Fibroblast of skin of right biceps (primary cell): ENCODE measurements at places on chromosomes 4 and X.

DNA sequence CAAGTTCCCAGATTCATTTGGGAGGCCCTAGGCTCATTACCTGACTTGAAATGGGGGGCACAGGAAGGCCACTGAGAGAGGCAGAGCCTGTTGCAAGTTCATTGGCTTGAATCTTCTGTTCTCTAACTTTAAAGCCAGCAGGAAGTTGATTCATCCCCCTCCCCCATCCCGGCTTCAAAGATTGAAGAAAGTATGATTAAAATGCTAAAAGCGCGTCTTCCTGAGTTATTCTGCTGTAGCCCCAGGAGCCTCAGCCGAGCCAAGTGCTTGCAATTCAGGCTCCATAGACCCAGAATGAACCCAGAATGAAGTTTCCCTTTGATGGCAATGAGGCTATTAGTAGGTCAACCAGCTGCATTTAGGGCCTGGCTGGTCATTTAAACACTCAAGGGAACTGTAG lies 14.7 kb downstream of the CHST7 start:
- DNase-seq, result peak; percentile 86

DNA sequence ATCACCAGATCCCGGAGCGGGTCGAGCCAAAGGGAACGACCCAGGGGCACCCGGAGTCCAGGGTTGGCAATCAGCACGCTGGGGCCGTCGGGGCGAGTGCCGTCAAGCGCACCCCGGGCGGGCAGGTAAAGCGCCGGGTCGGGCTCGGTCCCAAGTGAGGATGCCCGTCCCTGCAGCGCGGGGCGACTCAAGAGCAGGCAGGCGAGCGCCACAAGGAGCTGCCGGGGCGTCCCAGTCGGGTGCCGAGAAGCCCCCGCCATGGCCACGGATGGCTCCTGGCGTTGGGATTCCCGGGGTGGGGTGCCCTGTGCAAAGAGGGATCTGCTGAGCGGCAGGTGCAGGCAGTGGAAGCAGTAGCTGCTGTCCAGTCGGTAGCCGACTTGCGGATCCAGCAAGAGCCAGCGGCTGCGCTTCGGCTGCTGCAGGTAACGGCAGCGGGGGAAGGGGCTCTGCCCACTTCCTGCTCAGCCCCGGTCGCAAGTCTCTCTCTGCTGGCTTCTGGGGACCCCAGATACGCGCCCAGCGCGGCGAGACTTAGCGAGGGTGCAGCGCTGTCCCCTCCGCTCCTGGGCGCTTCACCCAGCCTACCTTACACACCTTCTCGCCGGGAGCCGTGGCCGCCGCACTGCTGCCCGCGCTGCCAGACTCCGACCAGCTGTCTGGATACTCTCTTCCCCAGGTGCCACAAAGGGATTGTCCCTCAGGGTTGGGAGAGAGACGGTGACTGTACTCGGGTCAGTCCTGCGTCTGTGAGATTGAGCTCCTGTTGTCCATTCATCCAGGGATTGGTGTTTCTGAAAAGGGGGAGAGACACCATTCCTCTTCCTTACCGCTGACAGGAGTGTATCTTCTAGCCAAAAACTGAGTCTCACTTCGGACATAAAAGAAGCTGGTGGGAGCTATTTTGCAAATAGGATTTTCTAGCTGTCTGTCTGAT lies at the start of gene FREM3:
Gene FREM3 (minus strand): TSS at position 260 of the 937 bp plus-strand sequence. CDS start 0 bp downstream, at position 260.
- DNase-seq, result no peak

DNA sequence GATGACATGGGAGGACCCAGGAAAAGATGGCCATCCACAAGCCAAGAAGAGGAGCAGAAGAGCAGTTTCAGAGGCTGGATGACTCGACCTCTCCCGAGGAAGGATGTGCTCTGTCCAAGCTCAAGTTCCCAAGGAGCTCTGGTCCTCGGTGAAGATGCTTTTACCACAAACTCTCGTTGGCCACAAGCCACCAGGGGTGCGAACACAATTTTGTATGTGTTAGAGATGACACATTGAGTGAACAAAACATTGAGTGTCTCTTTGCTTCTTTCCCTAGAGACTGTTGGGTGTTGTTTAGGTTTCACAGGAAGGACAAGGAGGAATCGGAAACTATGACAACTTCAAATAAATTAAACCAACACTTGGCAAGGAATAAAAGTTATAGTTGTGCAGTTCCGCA lies 26.3 kb downstream of the FGFBP1 start:
- peak; percentile 58 for DNase-seq

DNA sequence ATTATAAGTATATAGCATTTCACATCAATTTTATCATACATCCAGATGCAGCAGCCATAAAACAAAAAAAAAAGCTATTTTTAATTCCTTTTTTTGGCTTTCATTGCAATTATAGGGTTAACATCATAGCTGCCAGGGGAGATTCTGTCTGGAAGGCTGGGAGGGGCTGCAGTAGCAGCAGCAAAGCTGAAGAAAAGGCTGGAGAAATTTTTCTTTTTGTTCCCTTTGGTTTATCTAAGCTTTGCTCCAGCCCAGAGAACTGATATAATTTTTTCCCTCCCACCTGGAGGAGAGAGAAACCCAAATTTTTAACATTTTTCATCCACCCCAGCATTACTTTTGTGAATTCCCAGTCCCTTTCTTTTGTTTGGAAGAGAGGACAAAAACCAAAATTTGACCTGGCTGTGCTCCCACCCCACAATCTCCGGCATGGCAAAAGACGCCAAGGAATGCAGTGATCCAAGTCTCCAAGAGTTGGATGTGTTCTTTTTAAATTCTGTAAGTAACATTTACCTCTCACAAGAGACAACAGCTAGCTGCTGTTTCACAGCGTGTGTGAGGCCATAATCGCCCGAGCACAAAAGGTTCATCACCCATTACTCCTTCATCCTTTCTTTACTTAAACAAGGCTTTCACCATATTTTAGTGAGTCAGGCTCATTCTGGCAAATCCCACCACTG lies 25.1 kb upstream of the FAM156A start:
- peak; percentile 22 for DNase-seq

GRCh38 chrX:125175991-125176584 lies 143.6 kb upstream of the TEX13C start:
- DNase-seq, result no peak
